ENCODE measurements at places on chromosomes 7 and 10. TPM values are rescaled to one million over a fixed set of nuclear protein-coding genes. Genes with fewer than 3 reads are reported as not detected.

The BMS1 gene
- polyA plus RNA-seq: 6.7 TPM

DNA sequence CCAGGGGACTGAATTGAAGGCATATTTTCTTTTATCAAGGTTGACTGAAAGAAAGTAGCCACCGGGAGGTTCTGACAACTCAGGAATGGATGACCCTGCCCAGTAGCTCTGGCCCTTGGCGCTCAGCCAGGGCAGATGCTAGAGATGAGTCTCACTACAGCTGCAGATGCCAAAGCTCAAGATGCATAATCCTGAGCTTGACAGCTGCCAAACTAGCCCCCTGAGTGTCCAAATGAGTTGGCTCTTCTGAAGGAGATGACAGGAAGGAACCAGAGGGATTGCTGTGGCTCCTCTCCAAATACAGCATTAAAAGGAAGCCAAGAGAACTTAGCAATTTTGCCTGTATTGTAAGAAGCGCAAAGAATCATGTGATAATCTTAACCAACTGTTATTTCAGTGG, 78.4 kb downstream of the NXPH1 start:
- peak; percentile 29 for DNase-seq

The SCIN gene
- polyA plus RNA-seq: not detected

DNA sequence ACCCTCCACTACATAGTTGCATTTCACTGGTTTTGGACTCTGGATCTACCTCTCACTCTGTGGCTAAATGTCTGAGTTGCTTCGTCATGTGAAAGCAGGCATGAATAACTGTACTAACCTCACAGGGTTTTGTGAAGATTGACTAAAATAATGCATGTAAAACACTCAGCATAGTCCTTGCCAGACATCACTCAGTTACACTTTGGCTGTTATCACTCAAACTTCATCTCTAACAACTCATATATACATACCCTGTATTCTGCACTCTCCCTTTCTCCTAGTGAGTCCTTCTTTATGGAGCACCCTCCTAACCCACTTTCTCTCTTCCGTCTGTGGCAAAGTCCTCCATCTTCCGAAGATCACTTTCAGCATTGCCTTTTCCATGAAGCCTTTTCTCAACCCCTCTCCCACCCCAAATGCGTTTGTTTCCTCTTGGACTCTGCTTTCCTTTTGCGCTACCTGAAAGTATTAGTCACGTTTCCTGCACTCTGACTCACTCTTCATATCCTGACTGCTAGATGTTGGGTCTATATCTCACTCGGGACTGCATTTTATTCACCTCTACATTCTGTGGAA, 72.6 kb downstream of the OSBPL3 start:
- DNase-seq: no peak

- no peak for DNase-seq
These were observed 17.3 kb downstream of the CAMK2B start for GRCh38 chr7:44307905-44308595.

GRCh38 chr10:108753326-108753725, 1170.0 kb downstream of the XPNPEP1 start:
- no peak for DNase-seq

- DNase-seq: no peak
These were observed 139.0 kb downstream of the DOCK4 start for GRCh38 chr7:112067200-112067599.

The DGKI gene
- 0.36 TPM for polyA plus RNA-seq

DNA sequence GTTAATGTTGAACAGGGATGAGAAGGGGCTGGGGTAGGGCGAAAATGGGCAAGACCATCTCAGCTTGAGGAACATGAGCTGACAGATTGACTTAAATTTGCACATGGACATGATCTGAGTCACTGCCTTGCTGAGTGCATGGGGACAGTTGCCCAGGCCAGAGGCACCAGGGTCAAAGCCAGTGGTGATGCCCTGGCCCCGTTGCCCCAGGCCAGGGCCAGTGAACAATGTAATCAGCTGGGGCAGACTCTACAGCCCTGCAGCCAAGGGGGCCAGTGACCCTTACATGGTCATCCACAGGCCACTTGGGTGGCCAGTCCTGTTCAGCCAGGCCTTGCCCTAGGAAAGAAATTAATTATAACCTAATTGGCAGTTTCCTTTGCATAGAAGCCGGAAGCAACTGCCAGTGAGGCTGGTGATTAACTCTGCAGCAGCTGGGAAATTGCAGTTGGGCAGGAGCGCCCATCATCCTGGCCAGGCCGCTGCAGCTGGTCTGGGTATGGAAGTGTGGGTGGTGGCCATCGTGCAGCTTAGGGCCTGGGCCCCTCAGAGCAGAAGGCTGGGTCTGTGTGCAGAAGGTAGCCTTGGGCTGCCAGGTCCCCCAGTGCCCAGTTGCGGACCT, 9.6 kb downstream of the RET start:
- no peak for DNase-seq

GRCh38 chr10:112698133-112698817, 251.3 kb downstream of the VTI1A start:
- no peak for DNase-seq

The SYT15 gene
- polyA plus RNA-seq: 1.2 TPM

- DNase-seq: no peak
These were observed 9.0 kb upstream of the MAFK start for GRCh38 chr7:1521456-1521855.

The HIPK2 gene
- polyA plus RNA-seq: 205 TPM

- no peak for DNase-seq
These were observed 19.4 kb upstream of the EZH2 start for GRCh38 chr7:148903504-148903903.

- no peak for DNase-seq
These were observed 3.8 kb upstream of the PKD2L1 start for GRCh38 chr10:100333661-100334440.

DNA sequence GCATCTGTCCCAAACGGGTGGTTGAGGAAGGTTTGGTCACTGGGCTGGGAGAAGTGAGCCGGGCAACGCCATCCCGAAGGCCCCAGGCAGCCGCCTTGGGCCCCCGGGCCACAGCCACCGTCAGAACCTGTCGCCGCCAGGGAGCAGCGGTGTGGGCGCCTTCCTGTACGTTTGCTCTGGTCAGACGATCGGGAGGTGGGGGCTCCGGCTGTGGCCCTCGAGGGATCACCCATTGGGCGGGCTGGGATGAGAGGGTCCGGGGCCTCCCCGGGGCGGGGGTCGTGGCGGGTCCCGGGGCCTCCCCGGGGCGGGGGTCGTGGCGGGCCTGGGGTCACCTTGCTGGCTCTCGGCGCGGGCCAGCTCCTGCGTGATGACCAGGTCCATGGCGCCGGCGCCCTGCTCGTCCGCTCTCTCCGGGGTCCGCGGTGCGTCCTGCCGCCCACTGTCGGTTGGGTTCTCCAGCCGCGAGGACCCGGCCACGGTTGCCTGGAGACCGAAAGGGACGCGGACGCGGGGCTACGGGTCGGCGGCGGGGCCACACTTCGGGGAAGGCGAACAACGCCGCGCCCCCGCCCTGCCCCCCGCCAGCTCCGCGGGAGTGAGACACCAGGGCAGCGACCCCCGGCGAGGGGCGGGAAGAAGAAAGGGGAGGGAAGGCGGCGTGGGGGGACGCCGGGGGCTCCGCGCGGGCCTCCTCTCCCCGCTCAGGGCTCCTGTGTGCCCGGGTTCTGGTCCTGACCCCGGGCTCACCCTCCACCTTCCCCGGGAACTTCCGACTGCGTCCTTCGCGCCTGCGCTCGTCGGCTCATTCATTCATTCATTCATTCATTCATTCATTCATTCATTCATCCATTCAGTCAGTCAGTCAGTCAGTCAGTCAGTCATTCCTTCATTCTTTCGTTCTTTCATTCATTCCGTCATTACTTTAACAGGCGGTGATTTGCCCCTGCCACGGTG, at the start of gene CFAP46:
CFAP46 (minus strand) TSS at position 470 of the 957 bp plus-strand sequence; CDS start at position 384, 86 bp downstream.
- DNase-seq: peak; percentile 71

GRCh38 chr7:142200206-142200605, 57.7 kb downstream of the PRSS58 start:
- no peak for DNase-seq

The HIF1AN gene
- 22.9 TPM for polyA plus RNA-seq

- no peak for DNase-seq
These were observed 24.2 kb downstream of the TRIM8 start for GRCh38 chr10:102668326-102669107.
